ENCODE measurements at places on chromosomes 3 and 15.

DNA sequence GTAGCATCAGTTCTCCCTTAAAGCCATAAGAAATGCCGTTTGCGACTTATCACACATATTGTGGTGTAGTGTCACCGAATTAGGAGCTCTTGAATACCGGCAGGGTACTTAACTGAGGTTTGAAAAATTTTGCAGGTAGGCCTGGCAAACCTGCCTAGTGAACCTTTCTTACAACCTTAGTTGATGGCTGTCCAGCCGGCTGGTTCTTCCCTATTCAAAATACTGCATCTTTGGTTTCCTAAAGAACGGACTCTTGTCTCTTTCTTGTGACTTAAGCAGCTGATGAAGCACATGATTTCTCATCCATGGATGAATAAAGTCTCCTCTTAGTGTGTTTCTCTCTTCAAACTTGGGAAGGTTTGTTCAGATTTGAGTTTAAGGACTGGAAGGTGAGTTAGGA, 1.5 kb downstream of the RAB7A start:
- no peak for DNase-seq

GRCh38 chr15:79442911-79443310, 10.8 kb downstream of the MINAR1 start:
- peak; percentile 58 for DNase-seq

DNA sequence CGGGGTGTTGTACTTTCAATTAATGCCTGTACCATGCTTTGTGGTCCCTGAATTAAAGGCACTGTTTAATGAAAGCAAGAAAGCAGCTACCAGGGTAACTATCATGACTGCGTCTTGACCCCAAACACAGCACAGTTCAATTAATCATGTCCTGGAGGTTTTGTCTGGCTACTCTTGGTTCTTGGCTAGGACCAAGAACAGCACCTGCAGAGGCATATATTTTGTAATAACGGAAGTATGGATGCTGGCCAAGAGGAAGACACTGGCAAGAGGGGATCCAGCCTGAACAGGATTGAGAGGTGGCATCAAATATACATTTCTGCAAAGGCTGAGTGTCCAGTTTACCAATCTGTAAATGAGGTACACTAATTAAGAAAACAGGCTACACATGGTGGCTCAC, 119.9 kb downstream of the FOXP1 start:
- DNase-seq, result no peak

DNA sequence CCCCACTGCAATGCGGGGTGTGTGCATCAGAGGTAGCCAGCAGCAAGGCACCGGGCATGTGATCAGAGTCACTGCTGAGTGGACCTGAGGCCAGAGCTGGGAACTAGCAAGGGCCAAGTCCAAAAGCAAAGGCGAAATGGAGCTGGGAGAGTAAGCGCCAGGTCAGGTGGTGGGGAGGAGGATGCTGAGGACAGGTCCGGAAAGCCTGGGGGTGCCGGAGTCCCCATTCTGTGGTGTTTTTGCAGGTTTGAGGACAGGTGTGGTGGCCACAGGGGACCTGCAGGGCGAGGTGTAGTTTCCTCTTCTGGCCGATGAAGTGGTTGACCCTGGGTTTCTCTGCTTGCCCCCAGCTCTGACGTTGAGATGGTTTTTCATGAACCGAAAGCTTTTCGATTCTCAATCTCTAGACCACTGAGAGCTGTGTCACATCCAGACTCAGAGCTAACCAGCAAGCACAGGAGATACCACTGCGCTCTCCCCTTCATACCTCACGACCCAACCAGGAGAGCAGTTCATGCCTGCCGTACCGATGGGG, 35.0 kb upstream of the HES1 start:
- no peak for DNase-seq

- no peak for DNase-seq
Measured at GRCh38 chr3:64291345-64291744, 66.1 kb upstream of the PRICKLE2 start.

- peak; percentile 65 for DNase-seq
Measured at GRCh38 chr3:140147965-140148490, 213.0 kb downstream of the CLSTN2 start.

DNA sequence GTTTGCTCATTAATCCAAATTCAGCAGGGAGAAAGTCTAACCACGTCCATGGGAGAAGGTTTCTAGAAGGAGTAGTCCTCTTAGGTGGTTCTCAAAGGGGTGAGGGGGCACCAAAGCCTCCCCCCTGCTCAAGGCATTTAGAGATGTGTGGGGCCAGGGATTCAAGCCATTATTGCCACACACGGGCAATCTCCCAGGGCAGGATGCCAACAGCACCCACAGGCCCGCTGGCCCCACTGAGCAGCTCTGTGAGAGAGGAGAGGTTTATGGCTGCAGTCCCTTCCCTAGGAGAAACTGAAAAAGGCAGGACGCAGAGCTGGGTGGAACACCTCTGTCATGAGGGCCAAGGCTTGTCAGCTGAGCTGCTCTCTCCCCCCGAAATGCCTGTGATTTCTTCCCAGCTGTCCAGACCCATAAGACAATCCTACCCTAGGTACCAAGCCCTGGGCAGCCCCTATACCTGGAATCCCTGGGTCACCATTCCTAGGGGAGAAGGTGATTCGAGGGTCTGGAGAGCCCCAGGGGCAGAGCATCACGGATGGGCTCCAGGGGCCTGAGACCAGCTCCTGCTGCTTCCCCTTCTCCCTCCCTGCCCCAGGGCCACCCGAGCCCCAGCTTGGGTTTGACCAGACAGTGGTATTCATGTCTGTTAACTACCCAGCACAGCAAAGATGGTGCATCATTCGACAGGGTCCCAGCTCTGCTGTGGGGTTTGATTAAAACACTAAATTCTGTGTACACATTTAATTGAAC, 39.0 kb downstream of the WHAMM start:
- no peak for DNase-seq

DNA sequence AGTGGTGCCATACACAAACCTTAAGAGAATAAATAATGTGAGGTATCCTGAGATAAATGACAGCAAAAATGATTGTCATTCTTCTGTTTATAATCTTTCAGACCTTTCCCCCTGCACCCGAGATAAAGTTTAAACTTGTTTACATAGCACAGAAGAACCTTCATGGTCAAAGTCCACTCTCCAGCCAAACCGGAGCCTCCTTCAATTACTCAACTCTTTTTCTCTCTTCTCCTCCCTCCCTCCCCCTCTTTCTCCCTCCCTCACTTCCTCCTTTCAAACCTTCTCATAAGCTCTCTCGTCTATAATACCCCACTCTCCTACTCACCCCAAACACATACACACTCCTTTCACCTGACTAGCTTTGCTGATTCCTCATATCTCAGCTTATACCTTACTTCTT, 198.9 kb downstream of the EFHB start:
- DNase-seq, result no peak

GRCh38 chr3:188712248-188712924, 459.4 kb upstream of the TPRG1 start:
- no peak for DNase-seq

DNA sequence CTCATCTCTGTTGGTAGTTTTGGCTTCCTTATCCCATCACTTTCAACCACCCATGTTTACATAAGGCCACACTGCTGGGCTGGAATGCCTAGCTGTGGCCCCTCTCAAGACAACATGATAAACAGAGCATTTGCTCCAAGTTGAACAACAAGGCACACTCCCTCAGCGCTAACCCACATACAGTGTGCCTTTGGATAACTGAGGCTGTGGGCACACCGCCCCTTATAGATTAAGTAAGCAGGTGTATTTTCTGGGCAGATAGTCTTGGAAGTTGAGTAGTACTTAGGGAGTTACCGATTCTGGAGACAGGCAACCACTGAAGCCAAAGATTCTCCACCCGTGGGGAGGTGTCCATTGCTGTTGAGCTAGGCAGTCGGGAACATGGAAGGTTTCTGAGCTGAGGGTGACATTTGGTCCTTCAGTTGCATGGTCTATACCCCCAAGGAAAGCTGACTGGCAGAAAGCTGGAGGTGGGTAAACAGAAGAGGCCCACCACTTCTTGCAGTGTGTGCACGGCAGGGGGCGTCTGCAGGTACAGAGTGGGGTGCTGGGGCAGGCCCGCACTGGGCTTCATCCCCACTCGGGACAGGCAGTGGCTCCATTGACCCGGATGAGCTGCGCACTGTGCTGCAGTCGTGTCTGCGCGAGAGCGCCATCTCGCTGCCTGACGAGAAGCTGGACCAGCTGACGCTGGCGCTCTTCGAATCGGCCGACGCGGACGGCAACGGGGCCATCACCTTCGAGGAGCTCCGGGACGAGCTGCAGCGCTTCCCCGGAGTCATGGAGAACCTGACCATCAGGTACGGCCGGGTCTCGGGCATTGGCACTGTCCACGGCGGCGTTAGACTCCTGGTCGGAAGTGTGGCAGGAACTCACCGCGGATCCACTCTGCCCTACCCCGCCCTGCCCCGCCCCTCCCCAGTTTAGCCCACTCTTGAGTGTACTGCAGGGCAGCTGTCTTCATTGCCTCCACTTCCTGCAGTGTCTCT, 16.8 kb downstream of the NOX5 start:
- peak; percentile 68 for DNase-seq

- DNase-seq, result no peak
Measured at GRCh38 chr3:54792584-54792983, 135.3 kb downstream of the LRTM1 start.

DNA sequence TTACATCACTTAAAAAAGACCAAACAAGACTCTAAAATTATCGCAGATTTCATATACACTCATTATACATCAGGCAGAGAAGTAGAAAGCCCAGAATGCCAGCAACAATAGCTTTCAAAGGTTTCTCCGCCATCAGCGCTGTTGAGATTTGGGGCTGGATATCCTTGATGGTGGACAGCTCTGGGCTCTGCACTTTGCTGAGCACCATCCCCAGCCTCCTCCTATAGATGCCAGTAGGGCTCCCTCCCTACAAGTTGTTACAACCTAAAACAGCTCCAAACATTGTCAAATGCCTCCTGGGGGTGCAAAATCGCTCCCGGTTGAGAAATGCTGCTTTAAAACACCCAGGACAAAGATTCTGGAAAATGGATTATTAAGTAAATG, 73.5 kb downstream of the ATP10A start:
- DNase-seq, result no peak

DNA sequence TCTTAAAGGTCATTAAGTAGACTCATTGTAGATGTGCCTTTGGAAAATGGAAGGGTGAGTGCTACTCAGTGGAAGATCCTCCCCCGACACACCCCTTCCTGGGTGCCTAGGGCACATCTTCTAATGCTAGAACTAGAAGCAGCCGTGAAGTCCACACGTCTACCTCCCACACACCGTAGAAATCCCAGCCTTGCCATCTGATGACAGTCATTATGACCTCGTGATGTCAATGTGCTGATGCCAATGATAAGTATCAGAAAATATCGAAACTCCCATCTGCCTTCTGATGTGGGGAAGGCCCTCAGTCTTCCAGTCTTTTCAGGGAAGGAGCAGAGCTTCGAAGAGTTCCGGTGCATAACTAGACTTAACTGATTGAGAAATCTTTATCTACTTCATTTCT, 282.1 kb upstream of the ROPN1 start:
- DNase-seq, result no peak

- DNase-seq, result no peak
Measured at GRCh38 chr3:97974996-97975395, 2.8 kb upstream of the RIOX2 start.

GRCh38 chr3:65720989-65721737, 317.6 kb downstream of the MAGI1 start:
- DNase-seq, result peak; percentile 76

- no peak for DNase-seq
Measured at GRCh38 chr3:141346418-141346817, 21.9 kb upstream of the ZBTB38 start.

DNA sequence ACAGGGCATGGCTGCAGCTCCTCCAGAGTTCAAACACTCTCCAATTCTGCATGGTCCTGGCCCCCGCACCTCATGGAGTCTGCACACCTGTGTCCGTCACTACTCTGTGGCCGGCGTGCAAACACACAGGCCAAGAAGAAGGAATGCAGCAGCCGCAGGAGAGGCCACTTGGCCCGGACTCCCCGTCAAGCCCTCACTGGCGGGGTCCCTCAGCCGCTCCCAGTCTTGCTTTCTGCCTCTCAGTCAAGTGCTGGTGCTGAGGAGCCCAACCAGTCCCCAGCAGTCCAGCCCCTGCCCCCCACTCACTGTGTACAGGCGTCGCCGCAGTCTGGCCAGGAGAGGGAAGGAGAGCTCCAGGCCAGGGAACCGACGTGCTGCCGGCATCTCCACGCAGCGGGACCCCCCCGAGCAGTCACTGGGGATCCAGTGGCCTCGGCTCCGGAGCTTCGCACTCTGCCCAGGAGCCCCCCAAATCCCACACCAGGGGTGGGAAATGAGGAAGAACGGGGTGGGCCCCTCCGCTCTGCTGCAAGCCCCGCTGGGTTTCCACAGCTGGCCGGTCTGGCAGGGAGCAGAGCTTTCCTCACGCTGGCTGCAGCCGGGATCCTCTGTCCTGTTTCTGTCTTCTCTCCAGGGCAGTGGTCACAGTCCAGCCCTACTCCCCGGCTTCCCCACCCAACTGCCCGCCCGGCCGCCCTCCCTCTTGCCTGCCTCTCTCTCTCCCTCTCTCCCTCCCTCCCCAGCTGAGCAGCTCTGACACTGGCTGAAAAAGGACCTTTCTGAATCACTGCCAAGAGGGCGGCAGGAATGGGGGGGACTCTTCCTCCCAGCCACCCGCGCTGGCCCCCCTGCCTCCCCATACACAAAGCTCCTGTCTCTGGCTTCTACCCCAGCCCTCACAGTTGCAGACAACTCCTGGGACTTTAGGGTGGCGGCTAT, 16.0 kb downstream of the TNK2 start:
- no peak for DNase-seq

GRCh38 chr15:74196175-74196574, 6.4 kb downstream of the STRA6 start:
- DNase-seq, result no peak

- no peak for DNase-seq
Measured at GRCh38 chr3:18151199-18151598, 273.9 kb downstream of the SATB1 start.

- DNase-seq, result no peak
Measured at GRCh38 chr3:152608696-152609594, 226.0 kb upstream of the P2RY1 start.

- no peak for DNase-seq
Measured at GRCh38 chr15:57651445-57651844, 55.1 kb upstream of the POLR2M start.

DNA sequence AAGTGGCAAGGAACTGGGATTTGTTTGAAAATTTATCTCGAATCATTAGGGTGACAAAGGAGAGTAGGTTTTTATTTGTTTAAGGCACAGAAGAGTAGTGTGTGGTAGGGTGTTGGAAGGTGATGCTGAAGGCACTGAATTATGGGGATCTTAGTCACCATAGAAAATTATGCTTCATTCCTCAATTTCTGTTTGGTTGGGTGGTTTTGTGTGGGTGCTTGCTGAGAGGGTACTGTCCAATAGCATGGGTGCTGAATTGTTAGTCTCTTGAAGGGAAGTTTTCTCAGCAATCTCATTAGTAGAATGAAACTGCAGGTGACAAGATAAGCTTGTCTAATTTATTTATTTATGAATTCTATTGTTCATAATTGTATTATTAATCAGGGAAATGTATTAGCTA, 610.9 kb downstream of the AGBL1 start:
- no peak for DNase-seq

GRCh38 chr15:94743668-94744067, 512.3 kb downstream of the MCTP2 start:
- DNase-seq, result no peak

DNA sequence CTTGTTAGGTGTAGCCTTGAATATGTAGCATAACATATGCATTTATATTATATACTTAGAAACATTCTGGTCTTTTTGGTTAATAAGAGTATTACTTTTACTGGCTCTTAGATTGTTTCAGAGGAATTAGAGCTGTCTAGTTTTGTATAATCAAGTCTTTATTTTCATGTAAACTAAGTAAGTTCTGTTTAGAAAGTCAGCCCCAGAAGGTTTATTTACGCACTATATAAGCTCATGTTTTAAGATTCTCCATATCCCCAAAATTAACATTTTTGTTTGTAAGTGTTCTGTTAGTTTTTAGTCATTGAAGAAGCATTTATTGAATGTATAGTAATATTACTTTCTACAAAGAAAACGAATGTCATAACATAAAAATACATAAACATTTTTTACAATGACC, 158.1 kb downstream of the HCN4 start:
- no peak for DNase-seq

Data from NCI-H82 (cell line).